Esophagus (tissue), 2 donors: ENCODE measurements at places on chromosomes 5 and 9. TPM values are rescaled to one million over a fixed set of nuclear protein-coding genes. Genes with fewer than 3 reads are reported as not detected.

The SLC24A2 gene
- polyA plus RNA-seq = not detected

The RFESD gene
- polyA plus RNA-seq = 1.1 TPM

The STING1 gene
- polyA plus RNA-seq = 28.3 TPM

The MYMK gene
- polyA plus RNA-seq = not detected

The F2RL1 gene
- polyA plus RNA-seq = 2.7 TPM

The PAEP gene
- not detected for polyA plus RNA-seq

The IL13 gene
- not detected for polyA plus RNA-seq

The CLTB gene
- 730 TPM for polyA plus RNA-seq

The NELFB gene
- polyA plus RNA-seq = 31.7 TPM

The FLT4 gene
- polyA plus RNA-seq = 4.0 TPM

The NEUROG1 gene
- 0.02 TPM for polyA plus RNA-seq

The PCDHGA5 gene
- 0.28 TPM for polyA plus RNA-seq

The GRXCR2 gene
- 0.02 TPM for polyA plus RNA-seq

The RALGPS1 gene
- polyA plus RNA-seq = 3.8 TPM

The CNTLN gene
- 1.3 TPM for polyA plus RNA-seq

The FOXD4L6 gene
- polyA plus RNA-seq = 0.04 TPM

The CCDC183 gene
- 1.1 TPM for polyA plus RNA-seq

The TRPM3 gene
- polyA plus RNA-seq = under 0.01 TPM

The SLC6A19 gene
- polyA plus RNA-seq = not detected

The CSF2 gene
- 0.05 TPM for polyA plus RNA-seq

The GRM6 gene
- polyA plus RNA-seq = not detected

The VCAN gene
- polyA plus RNA-seq = 0.35 TPM

The CCDC192 gene
- polyA plus RNA-seq = not detected

The SLC1A1 gene
- polyA plus RNA-seq = 2.4 TPM

The SEMA5A gene
- polyA plus RNA-seq = 1.3 TPM

The SLC36A2 gene
- polyA plus RNA-seq = not detected

The NDUFA8 gene
- 82.7 TPM for polyA plus RNA-seq

The CD72 gene
- polyA plus RNA-seq = 0.29 TPM

The OBP2B gene
- not detected for polyA plus RNA-seq

The PROB1 gene
- 0.48 TPM for polyA plus RNA-seq

The GPR151 gene
- polyA plus RNA-seq = not detected

The PAX5 gene
- 0.10 TPM for polyA plus RNA-seq

The TMEM38B gene
- polyA plus RNA-seq = 2.8 TPM

The SPATA31E1 gene
- not detected for polyA plus RNA-seq

The GABRA1 gene
- polyA plus RNA-seq = not detected

The FOXD4L4 gene
- 0.08 TPM for polyA plus RNA-seq

The GFPT2 gene
- polyA plus RNA-seq = 0.73 TPM

The SAXO1 gene
- 0.02 TPM for polyA plus RNA-seq

The TDRD7 gene
- polyA plus RNA-seq = 5.2 TPM

The PRRX2 gene
- polyA plus RNA-seq = 1.7 TPM

The LRRC14B gene
- 0.02 TPM for polyA plus RNA-seq

The FGF1 gene
- polyA plus RNA-seq = 0.56 TPM

The RAI14 gene
- polyA plus RNA-seq = 2.1 TPM

The TXNDC15 gene
- polyA plus RNA-seq = 14.5 TPM

The DND1 gene
- 1.9 TPM for polyA plus RNA-seq

The SLC25A2 gene
- 0.29 TPM for polyA plus RNA-seq

The SLC6A7 gene
- not detected for polyA plus RNA-seq

The GDA gene
- polyA plus RNA-seq = 0.04 TPM
